ENCODE measurements at places on chromosomes 6 and 20.

- no peak for DNase-seq
These were observed 232.1 kb upstream of the TENT5A start for GRCh38 chr6:81984599-81984998.

DNA sequence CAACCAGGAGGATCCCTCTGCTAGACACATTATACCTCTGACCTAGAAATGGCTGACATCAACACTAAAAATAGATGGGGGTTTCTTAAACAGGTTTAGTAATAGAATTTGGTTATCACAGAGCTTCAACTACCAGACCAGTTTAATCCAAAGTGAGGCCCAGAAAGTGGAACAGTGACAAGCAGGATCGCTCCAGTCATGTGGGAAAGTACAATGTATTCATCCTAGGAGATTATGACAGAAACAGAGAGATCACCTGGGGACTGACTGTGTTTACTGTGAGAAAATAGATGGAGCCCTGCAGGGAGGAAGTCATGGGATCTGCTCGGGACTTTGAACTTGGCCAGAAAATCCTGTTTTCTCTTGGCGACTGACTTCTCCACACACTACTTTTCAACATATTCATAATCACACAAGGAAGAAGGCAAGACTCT lies 238.7 kb upstream of the SOX4 start:
- DNase-seq = no peak

DNA sequence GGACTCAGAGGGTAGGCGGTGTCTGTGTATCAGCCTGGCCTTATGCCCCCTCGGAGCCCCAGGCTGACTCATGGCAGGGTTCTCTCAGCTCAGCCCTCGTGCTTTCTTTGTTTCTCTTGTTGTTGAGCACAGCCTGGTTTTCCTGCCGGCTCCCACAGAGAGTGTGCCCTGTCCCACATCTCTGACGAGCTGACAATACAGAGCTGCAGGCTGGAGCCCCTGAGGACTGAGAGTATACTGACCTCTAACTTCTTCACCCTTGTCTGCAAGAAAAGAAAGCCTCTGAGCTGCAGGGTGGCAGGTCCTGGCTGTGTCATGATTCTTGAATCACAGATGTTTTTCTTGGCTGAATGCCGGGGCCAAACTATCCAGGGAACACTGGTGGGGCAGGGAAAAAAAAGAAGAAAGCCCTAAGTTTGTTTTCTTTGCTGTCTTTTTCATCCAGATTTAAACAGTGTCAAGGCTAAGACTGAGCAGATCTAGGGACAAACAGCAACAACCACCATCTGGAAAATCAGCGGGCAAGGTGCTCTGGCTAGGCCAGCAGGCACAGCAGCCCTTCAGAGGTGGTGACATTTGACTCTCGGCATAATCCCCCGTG lies 63.3 kb upstream of the ZNF133 start:
- no peak for DNase-seq

GRCh38 chr20:6533351-6533750 lies 234.1 kb upstream of the BMP2 start:
- no peak for DNase-seq

DNA sequence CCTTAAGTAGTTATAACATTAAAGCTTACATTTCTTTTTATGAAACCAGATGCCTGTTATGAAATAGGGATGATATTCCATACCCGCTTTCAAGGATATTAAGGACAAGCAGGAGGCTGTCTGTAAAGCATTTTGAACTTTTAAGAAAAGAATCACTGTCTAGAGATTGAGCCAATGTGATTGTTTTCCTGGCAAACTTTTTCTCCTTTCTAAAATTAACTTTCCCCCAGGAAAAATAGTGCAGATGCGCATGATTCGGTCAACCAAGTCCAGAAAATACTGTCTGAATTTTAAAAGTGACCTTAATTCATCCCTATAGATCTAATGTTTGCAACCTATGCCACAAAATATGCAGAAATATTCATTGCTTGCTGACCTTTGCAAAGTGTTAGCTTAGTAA lies 15.1 kb upstream of the DEK start:
- DNase-seq = no peak

GRCh38 chr6:22828179-22829062 lies 259.1 kb downstream of the HDGFL1 start:
- DNase-seq = no peak

DNA sequence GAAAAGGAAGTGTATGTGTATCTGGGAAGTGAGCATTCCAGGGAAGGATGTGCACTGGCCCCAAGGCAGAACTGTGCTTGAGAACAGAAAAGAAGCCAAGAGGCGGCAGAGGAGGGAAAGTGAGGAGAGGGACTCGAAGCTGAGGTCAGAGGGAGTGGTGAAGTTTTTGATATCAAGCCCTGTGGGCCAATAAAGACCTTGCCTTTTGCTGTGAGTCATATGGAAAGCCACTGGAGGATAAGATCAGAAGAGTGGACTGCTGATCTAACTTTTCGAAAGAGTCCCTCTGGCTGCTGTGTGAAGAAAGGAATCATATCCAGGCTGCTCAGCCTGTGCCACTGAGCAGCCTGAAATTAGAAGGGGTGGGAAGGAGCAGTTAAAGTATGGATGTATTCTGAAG lies 99.4 kb downstream of the EYA4 start:
- no peak for DNase-seq

GRCh38 chr20:41512624-41513023 lies 105.6 kb downstream of the CHD6 start:
- no peak for DNase-seq

DNA sequence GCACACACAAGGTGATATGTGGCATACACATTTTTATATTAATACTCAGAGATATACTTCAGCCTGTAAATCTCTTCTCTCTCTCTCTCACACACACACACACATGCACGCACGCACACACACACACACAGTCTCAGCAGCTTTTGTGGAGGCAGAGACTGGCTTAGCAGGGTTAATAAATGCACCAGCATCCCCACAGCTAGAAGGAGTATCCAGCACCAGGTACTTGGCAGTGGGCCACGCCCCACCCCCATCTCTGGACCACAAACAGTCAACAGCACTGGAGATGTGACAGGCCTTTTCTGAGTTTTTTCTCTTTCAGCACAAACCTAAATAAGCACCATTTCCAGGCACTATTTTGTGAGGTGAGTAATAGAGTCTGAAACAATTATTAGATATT lies 47.3 kb upstream of the LRFN2 start:
- DNase-seq = no peak

- no peak for DNase-seq
These were observed 19.1 kb downstream of the BTN2A1 start for GRCh38 chr6:26476896-26477295.

- no peak for DNase-seq
These were observed 101.9 kb downstream of the LRFN2 start for GRCh38 chr6:40485300-40485699.

- DNase-seq = no peak
These were observed 11.9 kb downstream of the DPPA5 start for GRCh38 chr6:73342174-73342573.

DNA sequence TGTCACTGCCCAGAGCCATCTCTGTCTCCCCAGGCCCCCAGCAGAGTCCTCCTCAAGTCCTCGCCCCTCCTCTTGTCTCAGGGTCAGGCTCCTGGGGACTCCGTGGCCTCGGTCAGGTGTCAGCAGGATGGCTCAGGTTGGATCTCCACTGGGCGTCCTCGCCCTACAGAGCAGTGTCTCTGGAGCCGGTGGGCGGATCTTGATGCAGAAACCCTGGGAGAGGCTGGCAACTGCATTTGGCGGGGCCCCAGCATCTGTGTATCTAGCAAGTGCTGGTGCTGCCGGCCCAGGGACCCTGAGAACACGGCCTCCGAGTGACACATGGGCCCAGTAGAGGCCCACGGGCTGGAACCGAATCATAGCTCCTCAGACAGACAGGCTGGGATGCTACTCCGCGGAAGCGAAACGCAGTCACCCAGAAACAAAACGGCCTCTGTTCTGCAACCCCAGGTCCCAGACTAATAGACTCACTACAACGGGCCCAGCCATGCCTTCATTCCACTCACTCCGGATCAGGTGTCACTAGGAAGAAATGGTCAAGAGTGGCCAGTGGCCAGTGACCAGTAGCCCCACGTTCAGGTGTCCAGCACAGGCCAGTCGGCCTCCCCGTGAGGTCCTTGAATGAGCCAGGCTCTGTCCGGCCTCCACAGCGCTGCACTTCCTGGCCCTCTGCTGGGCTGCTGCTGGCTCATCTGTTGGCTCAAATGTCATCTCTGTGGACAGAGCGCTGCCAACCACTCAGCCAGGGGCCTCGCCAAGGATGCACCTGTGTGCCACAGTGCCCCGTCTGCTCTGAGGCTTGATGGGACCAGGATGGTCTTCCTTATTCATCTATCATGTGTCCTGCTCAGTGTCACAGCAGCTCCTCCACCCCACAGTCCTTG lies 12.6 kb upstream of the FRMD1 start:
- DNase-seq = no peak

DNA sequence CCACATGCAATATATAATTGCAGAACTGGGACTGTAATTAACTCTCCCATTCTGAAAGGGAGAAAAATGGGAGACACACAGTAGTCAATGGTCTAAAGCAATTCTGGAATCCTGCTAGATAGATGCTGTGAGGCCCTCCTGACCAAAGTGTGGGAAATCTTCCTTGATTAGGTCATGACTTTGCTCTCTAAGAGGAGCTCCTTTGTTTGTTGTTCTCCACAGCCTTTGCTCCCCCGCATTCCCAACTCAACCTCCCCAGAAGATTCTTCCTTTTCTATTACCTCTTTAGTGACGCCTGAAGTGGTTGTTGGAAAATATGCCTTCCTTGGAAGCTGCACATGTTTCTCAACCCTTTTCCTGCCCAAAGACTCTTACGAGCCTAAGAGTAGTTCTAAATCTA lies 28.8 kb upstream of the LIN28B start:
- no peak for DNase-seq

DNA sequence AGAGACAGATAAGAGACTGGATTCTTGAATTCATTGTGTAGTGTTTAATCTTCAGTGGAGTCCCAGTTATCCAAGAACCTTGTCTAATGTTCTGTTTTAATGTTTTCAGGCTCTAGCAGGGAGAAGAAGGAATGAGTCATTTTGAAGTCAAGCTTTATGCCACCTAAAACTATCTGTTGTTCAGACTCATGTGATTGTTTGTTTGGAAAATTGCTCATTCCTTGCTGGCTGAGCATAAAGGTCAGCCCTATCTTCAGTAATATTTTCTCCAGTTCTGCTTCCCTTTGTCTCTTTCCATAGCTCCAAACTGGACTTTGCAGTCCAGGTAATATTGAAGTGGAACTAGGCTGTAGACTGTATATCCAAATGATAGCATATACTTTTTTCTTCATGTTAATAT lies 34.2 kb downstream of the CLVS2 start:
- DNase-seq = no peak

DNA sequence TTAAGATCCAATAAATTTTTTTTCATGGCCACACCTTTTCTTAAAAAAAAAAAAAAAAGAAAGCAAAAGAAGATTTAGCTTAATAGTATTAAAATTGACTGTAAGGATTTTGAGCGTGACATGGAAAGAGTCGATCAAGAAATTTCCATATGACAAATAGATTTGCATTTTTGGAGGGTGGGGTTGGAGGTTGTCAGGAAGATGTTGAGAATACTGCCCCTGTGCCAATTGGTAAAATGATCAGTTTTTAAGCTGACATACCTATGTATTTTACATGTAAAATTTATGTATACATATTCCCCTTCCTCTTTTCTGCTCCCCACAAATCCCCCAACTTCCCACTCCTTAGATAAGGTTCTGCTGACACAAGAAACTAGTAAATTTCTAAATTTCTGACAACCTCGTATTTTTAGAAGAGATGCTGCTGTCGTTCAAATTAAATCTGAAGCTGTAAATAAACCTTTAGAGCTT lies 520.9 kb downstream of the CD83 start:
- no peak for DNase-seq

GRCh38 chr20:33864324-33864963 lies 53.3 kb downstream of the CHMP4B start:
- DNase-seq = no peak

DNA sequence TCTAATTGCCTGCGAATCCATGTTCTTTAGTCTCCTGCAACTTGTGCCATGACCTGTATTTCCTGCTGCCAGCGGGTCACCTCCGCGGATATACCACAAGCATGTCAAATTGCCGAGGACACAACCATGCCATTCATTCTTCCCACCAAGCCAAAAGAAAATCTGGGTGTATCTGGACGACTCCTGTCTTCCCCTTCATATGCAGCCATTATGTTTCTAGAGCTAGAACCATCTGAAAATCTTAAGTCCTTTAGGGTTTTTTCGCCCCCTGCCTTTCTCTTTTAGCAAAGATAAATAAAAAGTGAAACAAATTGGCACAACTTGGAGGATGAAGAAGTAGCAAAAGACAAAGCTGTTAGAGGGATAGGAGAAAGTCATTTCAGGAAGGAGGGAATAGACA lies 242.6 kb downstream of the ARID1B start:
- DNase-seq = no peak

- DNase-seq = no peak
These were observed 15.2 kb upstream of the PHACTR3 start for GRCh38 chr20:59589086-59589684.

DNA sequence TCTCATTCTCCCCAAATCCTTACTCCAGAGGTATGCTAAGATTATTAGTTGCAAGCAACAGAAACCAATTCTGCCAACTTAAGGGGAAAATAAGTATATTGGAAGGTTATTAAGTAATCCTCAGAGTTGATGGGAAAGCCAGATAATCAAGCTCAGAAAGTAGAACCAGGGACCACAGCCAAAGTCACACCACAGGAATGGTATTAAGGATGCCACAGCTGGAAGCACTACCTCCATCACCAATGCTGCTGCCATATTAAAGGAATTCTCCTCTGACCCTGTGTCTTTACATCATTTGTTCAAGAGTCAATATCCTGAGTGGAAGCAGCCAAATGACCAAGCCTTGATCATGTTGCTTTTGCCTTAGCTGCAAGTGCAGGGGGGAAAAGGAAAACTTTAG lies 9.9 kb downstream of the PROCR start:
- DNase-seq = no peak

DNA sequence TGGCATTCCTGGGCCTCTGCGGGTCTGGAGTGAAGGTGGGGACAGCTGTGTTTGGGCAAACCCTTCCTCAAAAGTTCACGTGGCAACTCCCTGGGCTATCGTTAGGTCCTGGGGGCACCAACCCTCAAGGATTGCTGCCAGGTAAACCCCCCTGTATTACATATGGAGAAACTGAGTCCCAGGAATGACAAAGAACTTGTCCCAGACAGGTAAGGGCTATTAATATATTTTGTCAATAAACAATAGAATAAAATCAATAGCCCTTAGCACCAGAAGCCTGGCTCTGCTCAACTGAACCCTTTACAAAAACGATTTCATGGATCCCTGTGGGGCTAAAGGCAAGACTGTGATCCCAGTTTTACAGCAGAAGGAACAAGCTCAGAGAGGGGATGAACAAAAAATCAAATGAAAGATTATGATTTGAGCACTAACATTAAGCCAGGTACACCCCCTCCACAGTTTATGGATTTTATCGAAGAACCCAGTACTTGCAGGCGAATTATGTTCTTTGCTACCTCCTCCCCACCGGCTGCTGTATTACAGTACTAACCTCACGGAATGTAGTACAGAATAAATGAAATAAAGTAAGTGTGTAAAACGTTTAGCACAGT lies 2.7 kb downstream of the ID1 start:
- DNase-seq = no peak

GRCh38 chr20:33788351-33789049 lies 22.6 kb upstream of the CHMP4B start:
- no peak for DNase-seq

GRCh38 chr6:158843751-158844683 lies 24.8 kb upstream of the EZR start:
- no peak for DNase-seq

All from activated naive CD4-positive, alpha-beta T cell (primary cell).